T-helper 2 cell (primary cell): ENCODE measurements at places on chromosomes 7 and 10.

GRCh38 chr7:137120690-137121089, 222.8 kb downstream of the PTN start:
- DNase-seq: peak; percentile 11

DNA sequence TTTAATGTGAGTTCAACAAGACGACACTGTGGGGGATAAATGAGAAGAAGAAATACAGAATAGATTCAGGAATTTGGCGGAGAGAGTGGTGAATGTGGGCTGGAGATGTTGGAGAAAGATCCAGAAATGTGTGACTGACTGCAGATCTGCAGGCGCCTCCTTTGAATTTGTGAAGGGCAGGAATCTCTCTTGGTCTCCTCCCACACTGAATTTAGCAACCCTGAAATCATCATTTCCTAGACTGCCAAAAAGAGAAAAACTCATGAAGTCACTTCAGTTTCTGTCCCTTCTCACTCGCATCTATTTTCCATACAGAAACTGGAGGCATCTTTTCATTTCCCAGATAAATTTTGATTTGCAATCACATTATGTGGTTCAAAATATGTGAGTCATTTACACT, 128.7 kb downstream of the GNAI1 start:
- DNase-seq: no peak

DNA sequence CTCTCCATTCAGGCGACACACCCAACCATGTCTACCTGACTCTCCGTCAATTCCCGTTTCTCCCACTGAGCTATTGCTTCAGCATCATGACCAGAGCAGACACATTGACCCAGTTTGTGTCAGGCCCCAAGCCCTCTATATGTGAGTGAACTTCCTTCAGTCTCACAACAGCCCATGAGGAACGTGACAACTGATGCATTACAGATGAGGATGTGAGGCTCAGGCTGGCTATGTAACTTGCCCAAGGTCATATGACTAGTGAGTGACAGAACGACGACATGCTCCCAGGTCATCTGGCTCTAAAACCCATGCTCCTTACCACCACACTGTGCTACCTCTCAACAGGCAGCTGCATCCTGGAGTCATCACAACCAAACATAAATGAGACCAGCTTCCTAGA, 3.7 kb downstream of the TMEM140 start:
- no peak for DNase-seq

GRCh38 chr7:39855325-39855674, 94.8 kb upstream of the CDK13 start:
- DNase-seq: no peak

DNA sequence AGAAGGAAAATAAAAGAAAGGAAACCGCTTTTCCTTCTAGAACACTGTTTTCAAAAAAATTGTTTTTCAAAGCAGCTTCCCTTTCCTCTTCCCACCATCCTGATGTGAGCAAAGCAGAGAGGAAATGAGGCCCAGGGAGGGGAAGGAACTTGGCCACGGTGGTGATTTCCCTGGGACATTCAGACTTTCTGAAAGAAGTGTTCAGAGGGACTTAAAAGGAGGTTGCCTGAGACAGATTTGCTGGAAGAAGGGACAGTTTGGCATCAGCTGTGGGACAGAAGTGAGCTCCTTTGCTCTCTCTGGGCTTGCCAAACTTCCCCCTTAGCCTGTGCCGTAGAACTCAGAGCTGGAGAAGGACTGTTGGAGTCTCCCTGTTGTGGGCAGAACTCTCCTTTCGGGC, 30.3 kb downstream of the ADCYAP1R1 start:
- DNase-seq: no peak

GRCh38 chr10:32061440-32061839, 5.2 kb upstream of the KIF5B start:
- DNase-seq: no peak

DNA sequence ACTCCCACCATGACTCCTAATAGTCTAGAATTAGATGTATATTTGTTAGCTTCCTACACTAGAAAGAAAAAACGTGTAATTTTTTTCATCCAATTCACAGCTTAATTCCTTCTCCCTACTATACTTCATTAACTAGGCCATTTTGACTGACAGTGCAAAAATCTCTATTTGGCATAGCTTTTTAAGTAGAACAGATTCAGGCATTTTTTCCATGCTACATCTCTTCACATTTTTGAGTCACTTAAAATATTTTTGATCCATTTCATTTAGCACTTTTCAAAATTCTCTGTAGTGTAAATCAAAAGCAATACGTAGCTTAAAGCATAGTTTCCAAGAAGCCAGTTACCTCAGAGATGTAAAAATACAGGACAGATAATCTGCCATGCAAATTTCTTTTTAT, 391.1 kb upstream of the NPVF start:
- no peak for DNase-seq

GRCh38 chr10:5293691-5294550, 70.8 kb upstream of the UCN3 start:
- peak; percentile 43 for DNase-seq

DNA sequence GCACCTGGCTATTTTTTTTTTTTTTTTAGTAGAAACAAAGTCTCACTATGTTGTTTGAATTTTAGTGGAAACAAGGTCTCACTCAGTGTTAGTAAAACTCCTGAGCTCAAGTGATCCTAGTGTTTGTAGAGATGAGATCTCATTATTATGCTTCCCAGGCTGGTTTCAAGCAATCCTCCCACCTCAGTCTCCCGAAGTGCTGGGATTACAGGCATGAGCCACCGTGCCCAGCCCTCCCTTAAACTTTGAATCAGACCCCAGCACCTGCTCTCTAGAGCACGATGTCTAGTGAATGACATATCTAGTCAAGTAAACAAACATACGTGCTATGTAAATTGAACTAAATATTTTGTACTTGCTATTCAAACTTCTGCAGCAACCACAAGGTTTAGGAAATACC, 105.6 kb upstream of the MYO3A start:
- DNase-seq: no peak

GRCh38 chr7:16817536-16817935, 12.7 kb upstream of the AGR2 start:
- DNase-seq: no peak

DNA sequence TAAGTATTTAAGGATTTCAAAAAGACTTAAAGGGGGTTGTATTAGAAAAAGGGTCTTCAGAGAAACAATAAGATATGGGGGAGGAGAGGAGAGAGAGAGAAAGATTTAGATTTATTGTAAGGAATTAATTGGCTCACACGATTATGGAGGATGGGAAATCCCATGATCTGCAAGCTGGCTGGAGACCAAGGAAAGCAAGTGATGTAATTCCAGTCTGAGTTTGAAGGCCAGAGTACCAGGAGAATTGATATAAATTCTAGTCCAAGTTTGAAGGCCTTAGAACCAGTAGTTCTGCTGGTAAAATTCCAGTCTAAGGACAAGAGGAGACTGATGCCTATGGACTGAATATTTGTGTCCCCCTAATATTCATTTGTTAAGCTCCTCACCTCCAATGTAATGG, 20.6 kb upstream of the SLC13A1 start:
- no peak for DNase-seq

DNA sequence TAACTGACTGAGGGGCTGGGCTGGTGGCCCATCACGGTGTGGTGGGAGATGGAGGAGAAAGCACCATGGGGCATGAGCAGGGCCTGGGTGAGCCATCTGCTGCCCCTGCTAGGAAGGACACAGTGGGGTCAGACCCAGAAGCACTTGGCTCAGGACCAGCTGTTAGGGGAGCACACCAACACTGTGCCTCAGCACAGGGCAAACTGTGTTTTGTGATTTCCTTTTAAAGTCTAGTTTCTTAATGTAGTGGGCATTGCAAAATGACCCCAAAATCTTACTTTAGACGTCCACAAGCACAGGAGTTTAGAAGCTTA, 41.2 kb downstream of the NCAPG2 start:
- no peak for DNase-seq

GRCh38 chr10:98332623-98333269, 64.8 kb upstream of the LOXL4 start:
- DNase-seq: no peak

- DNase-seq: no peak
Observed at GRCh38 chr7:55526770-55527169, 45.5 kb downstream of the VOPP1 start.

- no peak for DNase-seq
Observed at GRCh38 chr7:37452346-37452745, 3.7 kb upstream of the ELMO1 start.

- DNase-seq: no peak
Observed at GRCh38 chr7:40836218-40836617, 701.4 kb downstream of the SUGCT start.

GRCh38 chr7:1934017-1934416, 263.9 kb downstream of the ELFN1 start:
- no peak for DNase-seq

DNA sequence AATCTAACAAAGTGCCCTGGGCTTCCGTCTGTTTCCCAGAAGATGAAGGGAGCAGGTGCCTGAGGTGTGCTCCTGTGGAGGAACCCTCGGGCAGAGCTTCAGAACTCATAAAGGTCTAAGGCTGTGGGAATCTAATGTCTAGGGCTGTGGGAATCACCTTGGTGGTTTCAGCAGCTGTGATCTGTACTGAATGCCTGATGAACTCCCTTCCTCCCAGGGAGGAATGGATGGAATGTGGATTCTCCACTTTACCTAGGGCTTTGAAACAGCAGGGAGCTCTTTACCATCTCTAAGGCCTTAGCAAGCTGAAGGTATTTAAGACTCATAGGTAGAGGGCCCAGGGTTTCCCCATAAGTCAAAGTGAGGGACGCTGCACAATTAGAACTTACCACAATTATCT, 36.0 kb upstream of the SEMA3E start:
- no peak for DNase-seq

DNA sequence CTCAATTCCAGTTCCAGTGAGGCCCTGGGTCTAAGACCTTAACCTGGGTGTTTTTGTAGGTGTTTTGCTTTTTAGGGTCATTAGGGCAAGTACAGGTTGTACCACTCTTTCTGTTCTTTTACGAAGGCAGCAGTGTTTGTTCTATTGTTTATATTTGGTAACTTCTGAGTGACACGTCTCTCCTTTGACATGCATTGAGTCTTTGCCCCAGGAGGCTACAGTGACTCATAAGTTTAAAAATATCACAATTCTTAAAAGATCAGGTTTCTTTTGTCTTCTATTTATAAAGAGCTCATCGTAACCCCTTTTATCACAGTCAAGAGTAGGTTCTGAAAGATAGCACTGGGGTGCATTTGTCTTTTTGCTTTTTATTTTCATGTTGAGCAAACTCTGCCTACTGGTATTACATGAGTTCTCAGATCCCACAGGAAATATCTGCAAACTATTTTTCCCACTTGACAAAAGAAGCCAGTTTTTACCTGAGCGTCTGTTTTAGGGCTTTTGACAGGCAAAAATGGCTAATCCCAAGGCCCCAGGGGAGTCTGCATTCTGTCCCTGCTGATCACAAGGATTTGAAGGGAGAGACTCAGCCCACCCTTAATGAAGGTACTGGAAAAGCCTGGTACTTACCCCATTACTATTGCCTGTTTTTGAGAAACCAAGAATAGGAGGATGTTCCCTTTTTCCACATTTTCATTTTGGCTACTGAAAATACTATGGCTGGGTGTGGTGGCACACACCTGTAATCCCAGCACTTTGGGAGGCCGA, 7.9 kb downstream of the NUDT13 start:
- DNase-seq: no peak

DNA sequence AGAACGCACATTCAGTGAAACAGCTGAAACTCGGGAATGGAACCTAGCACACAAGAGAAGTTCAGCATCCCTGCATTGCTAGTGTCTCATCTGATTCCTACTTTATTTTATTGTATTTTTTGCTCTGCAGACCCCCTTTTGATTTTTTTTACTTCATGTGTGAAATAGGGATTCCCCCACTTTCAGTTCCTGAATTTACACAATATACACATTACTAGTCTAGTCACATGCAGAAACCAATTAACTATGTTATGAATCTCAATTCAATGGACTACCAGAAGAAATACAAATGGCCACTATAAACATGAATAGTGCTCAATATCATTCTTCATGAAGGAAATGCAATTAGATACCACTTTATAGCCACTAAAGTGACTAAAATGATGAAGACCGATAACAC, 386.1 kb upstream of the COBL start:
- no peak for DNase-seq

- DNase-seq: no peak
Observed at GRCh38 chr10:87868277-87868676, 4.9 kb downstream of the PTEN start.

DNA sequence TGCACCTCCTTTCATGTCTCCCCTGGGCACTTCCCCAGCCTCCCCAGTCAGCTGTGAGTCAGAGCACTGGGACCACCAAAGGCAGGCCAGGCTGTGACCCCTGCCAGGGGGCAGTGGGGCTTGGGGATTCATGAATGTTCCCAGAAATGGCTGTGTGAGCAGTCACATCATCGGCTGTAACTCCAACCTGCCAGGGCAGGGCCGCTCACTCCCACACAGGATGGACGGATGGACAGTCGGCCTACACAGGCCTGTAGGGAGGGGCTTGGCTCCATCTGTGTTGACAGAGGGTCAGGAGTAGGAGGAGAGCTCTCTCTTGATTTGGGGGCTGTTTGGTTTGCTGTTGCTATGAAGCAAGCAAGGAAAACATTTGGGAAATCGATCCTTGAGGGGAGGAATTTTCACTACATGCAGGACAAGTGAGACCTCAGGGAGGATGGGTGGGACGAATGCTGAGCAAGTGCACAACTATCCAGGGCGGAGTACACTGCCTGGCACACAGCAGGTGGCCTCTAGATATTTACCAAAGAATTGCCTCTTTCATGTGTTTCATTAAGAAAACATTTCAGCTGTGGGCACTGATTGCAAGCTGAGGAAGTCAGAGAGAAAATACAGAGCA, 2.9 kb upstream of the IGFBP1 start:
- no peak for DNase-seq

DNA sequence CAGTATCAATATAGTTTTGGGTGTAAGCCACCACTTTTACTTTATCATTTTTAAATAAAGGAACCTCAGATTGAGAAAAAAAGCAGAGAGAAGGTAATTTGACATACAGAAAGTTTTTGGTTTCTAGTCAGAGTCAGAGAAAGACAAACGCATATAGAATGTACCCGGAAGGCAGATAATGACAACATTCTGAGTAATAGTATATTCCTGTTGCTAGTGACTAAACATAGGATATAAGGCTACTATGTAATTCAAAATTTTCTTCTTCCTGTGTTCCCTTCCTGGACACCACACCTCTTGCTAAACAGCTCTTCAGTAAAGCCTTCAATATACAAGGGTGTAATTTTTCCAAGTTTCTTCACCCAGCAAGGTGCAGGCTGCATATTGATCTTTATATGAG, 597.6 kb downstream of the PCDH15 start:
- DNase-seq: no peak

GRCh38 chr10:15245530-15245929, 77.0 kb upstream of the NMT2 start:
- no peak for DNase-seq

- no peak for DNase-seq
Observed at GRCh38 chr7:158240801-158241200, 346.8 kb downstream of the PTPRN2 start.

GRCh38 chr10:87519582-87519981, 14.9 kb downstream of the MINPP1 start:
- DNase-seq: no peak

- DNase-seq: no peak
Observed at GRCh38 chr10:49338604-49339003, 39.6 kb downstream of the C10orf71 start.

- no peak for DNase-seq
Observed at GRCh38 chr10:93921338-93921737, 27.6 kb downstream of the SLC35G1 start.

- DNase-seq: no peak
Observed at GRCh38 chr7:49702099-49702498, 71.3 kb upstream of the VWC2 start.

GRCh38 chr7:29626730-29627129, 63.1 kb downstream of the PRR15 start:
- no peak for DNase-seq

GRCh38 chr10:1089017-1089689, 33.0 kb downstream of the WDR37 start:
- no peak for DNase-seq

GRCh38 chr7:125654076-125654475, 724.5 kb upstream of the POT1 start:
- no peak for DNase-seq
